ENCODE measurements at places on chromosomes 6 and 20.

- DNase-seq = no peak
Observed at GRCh38 chr20:3367089-3367488, 40.4 kb downstream of the DNAAF9 start.

- no peak for DNase-seq
Observed at GRCh38 chr6:100078509-100078908, 84.5 kb upstream of the MCHR2 start.

DNA sequence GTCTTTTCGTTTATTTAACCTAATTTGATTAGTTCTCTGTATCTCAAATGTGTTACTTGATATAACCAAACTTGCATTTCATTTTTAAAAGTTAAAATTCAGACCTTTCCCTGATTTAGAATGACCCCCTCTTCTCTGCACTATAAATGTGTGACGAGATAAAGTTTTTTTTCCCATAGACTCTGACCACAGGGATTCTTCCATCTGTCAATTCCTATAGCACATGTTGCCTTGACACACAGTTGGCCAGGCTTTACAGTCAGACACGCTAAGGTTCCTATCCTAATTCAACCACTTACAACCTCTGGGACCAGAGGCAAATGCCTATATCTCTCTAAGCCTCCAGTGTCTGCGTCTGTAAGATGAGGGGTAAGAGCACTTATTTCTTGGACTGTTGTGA lies 40.6 kb downstream of the KCNS1 start:
- no peak for DNase-seq

GRCh38 chr6:138692978-138693909 lies 80.3 kb upstream of the CCDC28A start:
- DNase-seq = no peak

GRCh38 chr6:73680289-73680918 lies 15.6 kb upstream of the CD109 start:
- no peak for DNase-seq

DNA sequence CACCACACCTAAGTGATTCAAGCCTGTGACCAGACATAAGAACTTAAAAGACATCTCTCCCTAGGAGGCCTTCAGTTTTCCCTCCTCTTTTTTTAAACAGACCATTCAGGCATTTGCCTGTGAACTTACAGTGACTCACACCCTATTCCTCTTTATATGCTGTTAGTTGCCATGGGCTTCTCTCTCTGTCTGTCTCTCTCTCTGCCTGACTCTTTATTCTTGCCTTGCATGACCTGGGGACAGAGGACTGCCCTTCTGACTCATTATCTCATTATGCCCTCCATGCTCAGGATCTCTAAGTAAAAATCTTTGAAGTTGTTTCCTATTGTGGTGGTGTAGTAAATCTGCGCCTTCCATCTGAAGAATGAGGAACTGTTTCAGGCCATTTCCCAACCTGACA lies 442.2 kb upstream of the MAN1A1 start:
- DNase-seq = no peak

GRCh38 chr6:79076160-79076559 lies 1.9 kb downstream of the PHIP start:
- no peak for DNase-seq

DNA sequence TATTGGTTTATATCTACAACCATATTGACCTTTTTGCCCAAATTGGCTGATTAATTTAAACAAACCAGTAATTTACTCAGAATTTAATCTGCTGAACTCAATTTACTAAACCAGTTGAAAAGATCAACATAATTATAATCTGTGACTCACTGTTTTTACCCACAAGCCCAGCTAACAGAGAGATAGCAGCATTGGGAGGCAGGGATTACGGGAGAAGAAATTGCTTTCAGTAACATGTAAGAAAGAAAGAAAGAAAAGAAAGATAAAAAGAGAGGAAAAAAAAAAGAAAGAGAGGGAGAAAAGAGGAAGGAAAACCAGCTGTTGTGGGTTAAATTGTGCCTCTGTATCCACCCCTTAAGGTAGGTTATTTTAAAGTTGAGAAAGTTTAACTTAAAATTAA lies 13.3 kb upstream of the RHAG start:
- DNase-seq = no peak

- DNase-seq = no peak
Observed at GRCh38 chr6:111478749-111479148, 4.3 kb downstream of the REV3L start.

- DNase-seq = no peak
Observed at GRCh38 chr6:1612299-1612973, 2.7 kb downstream of the FOXC1 start.

- DNase-seq = no peak
Observed at GRCh38 chr6:157755746-157756411, 67.2 kb upstream of the SNX9 start.

GRCh38 chr6:166312832-166313231 lies 4.6 kb upstream of the PRR18 start:
- DNase-seq = no peak

GRCh38 chr6:45500924-45501816 lies 123.4 kb upstream of the SUPT3H start:
- no peak for DNase-seq

- DNase-seq = no peak
Observed at GRCh38 chr6:22940581-22941290, 371.4 kb downstream of the HDGFL1 start.

GRCh38 chr6:2970753-2971419 lies 481 bp downstream of the SERPINB6 start:
- DNase-seq = no peak

- DNase-seq = no peak
Observed at GRCh38 chr6:161137839-161138542, 135.9 kb downstream of the AGPAT4 start.

DNA sequence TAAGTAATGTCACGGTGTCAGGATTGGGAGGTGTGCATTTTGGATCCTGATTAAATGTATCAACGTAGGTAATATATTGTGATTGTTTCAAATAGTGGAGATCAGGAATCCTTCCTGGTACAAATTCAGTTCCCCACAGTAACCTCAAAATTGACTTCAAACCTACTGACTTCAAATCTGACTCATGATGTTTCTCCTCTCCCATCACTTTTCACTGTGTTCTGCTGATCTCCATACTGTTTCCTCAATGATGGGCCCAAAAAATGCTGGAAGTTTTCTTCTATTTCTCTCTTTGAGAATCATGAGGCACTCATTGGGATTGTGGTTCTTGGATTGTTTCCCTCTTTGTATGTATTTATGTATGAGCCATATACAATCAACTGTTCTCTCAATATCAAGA lies 35.9 kb downstream of the LAMA2 start:
- DNase-seq = no peak

- DNase-seq = no peak
Observed at GRCh38 chr6:21710908-21711627, 117.5 kb downstream of the SOX4 start.

DNA sequence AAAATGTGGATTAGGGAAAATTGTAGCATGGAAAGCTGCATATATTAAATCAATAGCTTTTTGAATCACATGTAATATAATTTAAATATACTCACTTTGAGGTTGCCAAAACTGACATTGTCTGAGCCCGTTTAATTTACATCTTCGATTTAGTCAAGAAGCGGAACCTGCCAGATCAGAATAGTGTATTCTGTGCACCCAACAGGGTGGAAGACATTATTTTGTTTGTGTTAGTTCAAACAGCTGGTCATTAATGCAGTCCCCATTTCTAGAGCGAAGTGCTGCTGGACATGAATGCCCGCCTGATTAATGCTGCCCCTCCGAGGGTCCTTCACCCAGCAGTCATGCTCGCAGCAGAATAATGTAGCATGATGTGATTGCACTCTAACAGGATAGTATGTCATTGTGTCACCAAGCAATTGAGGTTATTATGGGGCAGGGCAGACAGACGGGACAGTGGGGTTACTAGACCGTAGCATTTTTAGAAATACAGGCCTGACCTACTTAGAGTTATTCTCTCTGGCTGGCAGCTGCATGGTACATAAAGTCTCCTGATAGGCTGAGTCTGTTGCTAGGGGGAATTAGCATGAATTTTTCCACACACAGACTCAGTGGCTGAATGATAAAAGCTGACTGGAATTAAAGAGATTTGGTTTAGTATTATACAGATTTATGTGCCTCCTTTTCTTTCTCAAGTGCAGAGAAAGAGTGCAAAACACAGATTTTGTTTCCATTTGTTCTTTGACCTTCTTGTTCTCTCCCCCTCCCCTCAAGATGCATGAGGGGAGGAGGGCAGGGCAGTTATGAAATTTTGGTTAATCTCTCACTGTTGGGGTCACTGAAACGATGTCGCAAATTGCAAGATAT lies 147.1 kb downstream of the PRL start:
- DNase-seq = no peak

- DNase-seq = no peak
Observed at GRCh38 chr20:9093218-9093957, 24.5 kb downstream of the PLCB4 start.

- DNase-seq = no peak
Observed at GRCh38 chr6:75213732-75214131, 7.9 kb upstream of the COL12A1 start.

DNA sequence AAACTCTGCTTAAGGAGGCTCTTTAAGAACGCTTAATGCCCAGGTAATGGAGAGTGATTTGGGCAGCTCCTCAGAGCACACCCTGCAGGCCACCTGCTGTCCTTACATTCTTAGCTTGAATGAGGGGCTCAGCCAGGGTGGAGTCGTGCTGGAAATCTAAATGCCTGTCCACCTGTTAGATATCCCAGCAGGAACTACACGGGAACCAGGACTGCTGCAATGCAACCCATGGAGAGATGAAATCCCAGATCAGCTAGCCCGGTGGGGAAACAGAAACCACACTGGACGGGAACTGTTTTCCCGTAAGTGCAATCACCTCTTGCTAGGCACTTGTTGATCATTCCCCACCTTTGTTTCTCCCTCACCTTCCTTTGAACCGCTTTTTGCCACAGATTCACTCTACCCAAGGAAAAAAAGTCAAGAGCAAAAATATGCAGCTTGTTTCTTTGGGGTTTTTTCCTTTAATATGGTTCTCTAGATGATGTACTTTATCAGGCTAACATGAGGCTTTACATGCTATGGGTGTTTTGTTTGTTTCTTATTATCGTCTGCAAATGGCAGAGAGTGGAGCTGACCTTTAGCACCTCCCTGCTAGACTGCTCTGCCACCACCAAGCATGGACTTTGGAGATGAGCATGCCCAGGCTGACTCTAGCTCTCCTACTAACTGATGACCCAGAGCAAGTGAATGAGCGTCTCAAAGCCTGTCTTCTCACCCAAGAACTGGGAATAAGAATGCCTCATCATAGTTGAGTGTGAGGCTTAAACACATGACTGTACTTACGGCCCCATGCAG lies 125.9 kb upstream of the TNFAIP3 start:
- DNase-seq = no peak

DNA sequence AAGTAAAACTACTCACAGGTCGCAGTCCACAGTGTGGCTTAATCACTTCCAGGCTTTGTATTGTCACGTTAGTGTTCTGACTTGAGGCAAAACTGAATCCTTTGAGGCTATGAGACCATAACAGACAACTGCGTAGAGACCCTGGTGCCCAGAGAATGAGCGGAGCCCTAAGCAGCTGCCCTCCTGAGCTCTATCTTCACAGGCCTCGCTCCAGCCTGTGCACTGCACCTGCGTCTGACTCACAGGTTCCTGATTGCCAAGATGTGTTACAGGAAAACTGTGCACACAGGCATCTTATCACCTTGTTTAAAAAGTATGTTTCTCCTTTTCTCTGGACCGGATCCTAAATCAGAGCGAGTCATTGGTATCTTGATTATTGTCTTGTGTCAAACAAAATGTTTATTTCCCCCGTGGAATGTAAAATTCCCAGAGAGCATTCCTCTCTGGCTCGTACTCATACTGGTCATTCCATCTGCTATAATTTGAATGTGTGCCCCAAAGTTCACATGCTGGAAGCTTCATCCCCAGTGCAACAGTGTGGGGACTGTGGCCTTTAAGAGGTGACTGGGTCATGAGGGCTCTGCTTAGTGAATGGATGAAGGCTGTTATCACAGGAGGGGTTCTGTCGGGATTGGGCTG lies 25.7 kb downstream of the PRR18 start:
- no peak for DNase-seq

DNA sequence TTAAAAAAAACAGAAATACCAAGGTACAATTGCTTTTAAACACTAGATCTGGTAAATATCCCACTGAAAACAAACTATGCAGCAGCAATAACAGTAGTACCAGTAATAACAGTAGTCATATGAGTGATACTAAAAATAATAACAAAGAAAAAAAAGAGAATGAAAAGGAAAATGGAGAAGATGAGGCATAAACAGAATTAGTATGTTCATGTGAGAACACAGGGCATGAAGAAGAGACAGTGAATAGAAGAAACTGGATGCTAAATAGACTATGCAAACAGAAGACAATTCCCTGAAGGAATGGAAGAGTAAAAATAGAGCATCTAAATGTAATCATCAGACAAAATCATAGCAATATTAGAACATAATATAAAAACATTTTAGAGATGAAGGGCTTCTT lies 121.1 kb downstream of the RNGTT start:
- no peak for DNase-seq

DNA sequence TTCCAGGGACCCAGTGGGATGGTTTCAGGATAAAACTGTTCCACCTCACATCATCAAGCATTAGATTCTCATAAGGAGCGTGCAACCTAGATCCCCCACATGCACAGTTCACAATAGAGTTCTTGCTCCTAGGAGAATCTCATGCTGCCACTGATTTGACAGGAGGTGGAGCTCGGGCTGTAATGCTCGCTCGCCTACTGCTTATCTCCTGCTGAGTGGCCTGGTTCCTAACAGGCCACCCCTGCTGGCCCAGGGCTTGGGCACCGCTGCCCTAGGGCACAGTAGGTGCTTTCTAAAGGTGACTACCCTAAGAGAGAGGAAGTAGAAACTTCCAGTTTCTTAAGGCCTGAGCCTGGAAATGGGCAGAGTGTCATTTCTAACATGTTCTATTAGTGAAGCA lies 656.9 kb downstream of the PRKN start:
- DNase-seq = no peak

DNA sequence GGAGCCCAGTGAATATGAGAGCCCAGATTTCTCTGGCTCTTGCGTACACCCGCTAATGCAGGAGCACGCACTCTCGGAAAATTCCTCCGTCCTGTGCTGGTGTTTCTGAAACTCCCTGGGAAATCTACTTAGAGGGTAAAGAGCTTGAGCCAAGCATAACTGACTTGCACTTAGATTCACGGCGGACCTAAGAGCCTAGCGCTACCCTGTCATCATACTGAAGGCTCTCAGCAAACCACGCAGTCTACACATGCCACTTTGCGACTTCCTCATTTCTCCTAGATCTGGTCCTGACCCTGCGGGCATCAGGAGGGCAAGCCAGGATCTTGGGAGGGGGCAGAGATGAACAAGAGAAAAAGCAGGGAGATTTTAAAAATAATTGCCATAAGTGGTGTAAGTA lies 324.7 kb downstream of the CD83 start:
- DNase-seq = no peak

- no peak for DNase-seq
Observed at GRCh38 chr6:167660424-167660823, 166.3 kb upstream of the AFDN start.

GRCh38 chr6:31736768-31737314 lies 511 bp upstream of the CLIC1 start:
- DNase-seq = no peak

- no peak for DNase-seq
Observed at GRCh38 chr6:156559162-156559690, 218.0 kb upstream of the ARID1B start.

All from brain pericyte (primary cell).